ENCODE measurements at places on chromosomes 2 and 18.
A peak's percentile ranks its signal among the peaks of the same experiment; 100 is the strongest.

- DNase-seq, result no peak
Measured at GRCh38 chr2:174327841-174328113, 7.0 kb upstream of the SP9 start.

- DNase-seq, result no peak
Measured at GRCh38 chr2:224393157-224393872, 8.6 kb downstream of the FAM124B start.

- no peak for DNase-seq
Measured at GRCh38 chr2:120904379-120904778, 168.7 kb downstream of the GLI2 start.

DNA sequence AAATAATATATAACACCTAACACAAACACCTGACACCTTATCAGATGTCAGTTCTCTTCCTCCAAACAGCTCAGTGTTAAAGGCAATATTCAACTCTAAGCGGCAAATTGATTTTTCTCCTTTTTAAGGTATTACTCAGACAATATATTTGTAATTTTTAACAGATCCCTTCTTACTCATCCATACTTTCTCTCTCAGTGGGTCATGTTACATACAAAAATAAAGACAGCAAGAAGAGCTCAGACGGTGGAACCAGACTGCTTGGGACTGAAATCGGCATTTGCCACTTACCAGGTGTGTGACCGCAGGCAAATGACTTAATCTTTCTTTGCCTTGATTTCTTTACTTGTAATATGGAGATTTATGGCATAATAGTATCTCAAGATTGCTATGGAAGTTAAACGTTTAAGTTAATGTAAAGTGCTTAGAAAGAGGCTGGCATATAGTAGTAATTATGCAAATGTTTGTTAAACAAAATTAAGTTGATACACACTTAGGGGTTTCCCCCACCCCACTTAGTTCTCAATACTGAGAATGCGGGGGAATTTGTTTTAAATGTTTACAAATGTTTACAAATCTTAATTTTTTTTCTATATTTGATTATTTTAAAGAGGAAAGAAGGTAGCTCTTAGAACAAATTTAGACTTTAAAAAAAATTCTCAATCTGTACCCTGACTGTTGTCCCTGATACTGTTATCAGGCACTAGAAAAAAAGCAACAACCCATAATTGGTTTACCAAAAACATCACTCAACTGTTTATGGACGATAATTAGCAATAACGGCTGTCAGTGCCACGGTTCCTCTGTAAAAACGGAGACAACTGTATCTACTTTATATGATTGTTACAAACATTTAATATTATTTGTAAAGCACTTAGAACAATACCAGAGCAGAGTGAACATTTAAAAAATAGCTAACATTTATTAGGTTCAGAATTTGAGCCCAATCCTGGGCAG, 25.6 kb downstream of the MAP3K2 start:
- no peak for DNase-seq

- DNase-seq, result no peak
Measured at GRCh38 chr2:151730262-151730975, 3.9 kb downstream of the NEB start.

- DNase-seq, result no peak
Measured at GRCh38 chr2:63300835-63301234, 250.2 kb downstream of the OTX1 start.

DNA sequence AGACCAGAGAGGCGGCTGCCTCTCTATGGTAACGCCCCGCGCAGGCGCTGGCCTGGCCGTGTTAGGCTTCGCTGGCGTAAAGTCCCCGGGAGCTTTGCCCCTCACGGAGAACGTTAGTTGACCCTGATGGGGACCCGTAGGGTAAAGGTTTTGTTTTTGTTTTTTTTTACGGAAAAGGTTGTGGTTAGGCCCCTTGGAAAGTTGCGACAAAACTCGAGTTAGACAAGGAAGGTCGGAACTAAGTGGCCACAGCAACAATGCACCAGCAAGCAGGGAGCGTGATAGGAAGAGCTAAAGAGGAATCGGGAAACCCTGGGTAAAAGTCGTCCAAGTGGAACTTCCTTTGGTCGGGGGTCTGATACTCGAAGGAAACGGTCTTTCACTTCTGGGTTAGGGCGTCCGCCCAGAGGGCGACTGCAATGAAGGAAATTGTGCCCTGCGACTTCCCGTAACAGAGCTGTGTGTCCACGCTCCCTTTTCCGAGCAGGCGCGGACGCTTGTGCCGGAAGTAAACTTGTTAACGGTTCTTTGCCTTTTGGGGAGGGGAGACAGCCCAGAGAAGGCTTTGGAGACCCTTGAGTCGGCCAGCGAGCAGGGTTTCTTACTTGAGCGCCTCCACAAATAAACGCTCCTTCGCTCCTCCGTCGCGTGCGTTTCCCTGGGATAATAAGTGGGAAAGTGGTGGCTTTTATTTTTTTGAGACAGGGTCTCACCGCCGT, 493 bp upstream of the CLASP1 start:
- DNase-seq, result peak; percentile 99

Data from T-cell (primary cell).